ENCODE measurements at places on chromosomes 6 and 20. TPM values are rescaled to one million over a fixed set of nuclear protein-coding genes. Genes with fewer than 3 reads are reported as not detected.

Gene ATF6B
- total RNA-seq = 21.3 TPM

Gene RBM24
- total RNA-seq = 5.4 TPM

DNA sequence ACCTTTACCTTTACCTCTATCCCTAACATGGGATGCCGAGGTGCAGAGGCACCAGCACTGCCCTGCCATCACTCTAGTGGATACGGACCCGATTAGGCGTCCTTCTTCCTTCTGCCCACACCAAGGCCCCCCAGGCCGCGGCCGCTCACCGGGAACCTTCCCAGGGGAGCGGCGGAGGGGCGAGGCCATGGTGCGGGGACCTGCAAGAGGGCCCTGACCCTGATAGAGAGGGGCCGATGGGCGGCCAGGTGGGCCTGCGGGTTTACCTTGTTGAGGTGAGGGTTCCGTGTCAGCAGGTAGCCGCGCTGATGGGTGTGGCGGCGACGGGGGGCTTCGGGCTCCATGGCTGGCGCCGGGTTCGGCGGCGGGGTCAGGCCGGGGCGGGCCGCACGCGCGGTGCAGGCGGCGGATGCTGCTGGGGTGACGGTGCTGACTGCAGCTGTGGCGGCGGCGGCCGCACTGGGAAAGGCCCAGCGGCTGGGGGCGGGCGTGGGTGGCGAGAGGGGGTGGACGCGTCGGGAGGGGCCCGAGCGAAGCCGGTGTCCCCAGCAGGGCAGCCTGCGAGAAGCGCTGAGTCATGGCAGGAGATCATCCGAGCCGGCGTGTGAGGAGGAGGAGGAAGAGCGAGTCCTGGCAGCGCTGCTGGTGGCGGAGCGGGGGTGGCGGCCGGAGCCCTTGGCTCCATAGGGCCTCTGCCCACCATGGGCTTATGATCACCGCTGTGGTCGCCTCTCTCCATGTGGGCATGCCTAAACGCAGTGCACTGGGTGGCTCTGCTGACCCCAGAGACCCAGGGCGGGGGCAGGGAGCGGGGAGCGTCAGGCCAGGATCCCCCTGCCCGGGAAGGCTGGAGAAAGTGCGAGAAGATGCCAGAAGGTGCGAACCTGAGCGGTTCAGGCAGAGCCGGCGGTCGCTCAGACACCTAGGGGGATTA is at the start of gene ME1:
Gene ME1, minus strand, starts transcription at position 441 of the 934 bp plus-strand sequence. Its CDS starts 97 bp downstream, at position 344.
- no peak for DNase-seq

DNA sequence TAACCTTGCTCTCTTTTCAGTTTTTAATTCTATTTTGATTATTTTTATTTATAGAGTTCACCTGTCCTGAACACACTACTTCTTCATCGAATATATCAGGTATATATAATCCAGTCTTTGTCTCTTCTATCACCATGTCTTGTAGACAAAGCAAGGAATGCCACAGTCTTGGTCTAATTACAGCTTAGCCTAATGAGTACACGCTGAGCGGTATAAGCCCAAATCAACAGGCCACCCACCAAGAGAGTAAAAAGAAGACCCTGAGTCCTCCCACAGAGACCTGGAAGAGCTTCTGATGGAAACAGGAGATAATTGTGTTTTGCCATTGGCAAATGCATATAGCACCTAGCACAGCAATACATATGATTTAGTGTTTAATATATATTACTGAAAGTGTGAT is 68.7 kb upstream of the TCF21 start:
- no peak for DNase-seq

GRCh38 chr6:154402081-154402780 is 45.6 kb upstream of the IPCEF1 start:
- DNase-seq = no peak

Data from epithelial cell of proximal tubule (primary cell).